Fibroblast of lung (primary cell): ENCODE measurements at places on chromosomes 2 and 18. TPM values are rescaled to one million over a fixed set of nuclear protein-coding genes. Genes with fewer than 3 reads are reported as not detected.

The UCN gene
- total RNA-seq: 1.2 and 1.3 TPM in 2 replicates

The CTLA4 gene
- total RNA-seq: not detected in 2 replicates

The CDH20 gene
- 0.26 TPM in 1 of 2 replicates, not detected in the other for total RNA-seq

DNA sequence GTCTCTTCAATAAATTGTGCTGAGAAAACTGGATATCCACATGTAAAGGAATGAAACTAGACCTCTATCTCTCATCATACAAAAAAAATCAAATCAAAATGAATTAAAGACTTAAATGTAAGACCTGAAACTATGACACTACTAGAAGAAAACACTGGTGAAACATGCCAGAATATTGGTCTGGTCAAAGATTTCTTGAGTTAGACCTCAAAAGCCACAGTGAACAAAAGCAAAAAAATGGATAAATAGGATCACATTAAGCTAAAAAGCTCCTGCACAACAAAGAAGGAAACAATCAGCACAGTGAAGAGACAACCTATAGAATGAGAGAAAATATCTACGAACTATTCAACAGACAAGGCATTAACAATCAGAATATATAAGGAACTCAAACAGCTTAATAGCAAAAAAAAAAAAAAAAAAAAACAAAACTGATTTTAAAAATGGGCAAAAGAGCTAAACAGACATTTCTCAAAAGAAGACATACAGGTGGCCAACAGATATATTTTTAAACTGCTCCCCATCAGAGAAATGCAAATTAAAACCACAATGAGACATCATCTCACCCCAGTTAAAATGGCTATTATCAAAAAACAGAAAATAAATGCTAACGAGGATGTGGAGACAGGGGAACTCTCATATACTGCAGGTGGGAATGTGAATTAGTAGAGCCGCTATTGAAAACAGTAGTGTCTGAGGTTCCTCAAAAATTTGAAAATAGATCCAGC is 66.3 kb downstream of the NCKAP1 start:
- H3K4me1 ChIP-seq: no peaks in the 10 kb centered on the region
- no peak overlapping the region for H3K4me3 ChIP-seq
- no peaks in the 10 kb centered on the region for H3K27me3 ChIP-seq
- no peaks in the 10 kb centered on the region for H3K36me3 ChIP-seq
- H3K27ac ChIP-seq: no peak overlapping the region
